Stimulated activated CD8-positive, alpha-beta memory T cell treated with anti-CD3 and anti-CD28 coated beads, Interleukin-4, amount 100 ng/mL, for 1 hour (primary cell): ENCODE measurements at places on chromosomes 3 and 15.
A peak's percentile ranks its signal among the peaks of the same experiment; 100 is the strongest.

DNA sequence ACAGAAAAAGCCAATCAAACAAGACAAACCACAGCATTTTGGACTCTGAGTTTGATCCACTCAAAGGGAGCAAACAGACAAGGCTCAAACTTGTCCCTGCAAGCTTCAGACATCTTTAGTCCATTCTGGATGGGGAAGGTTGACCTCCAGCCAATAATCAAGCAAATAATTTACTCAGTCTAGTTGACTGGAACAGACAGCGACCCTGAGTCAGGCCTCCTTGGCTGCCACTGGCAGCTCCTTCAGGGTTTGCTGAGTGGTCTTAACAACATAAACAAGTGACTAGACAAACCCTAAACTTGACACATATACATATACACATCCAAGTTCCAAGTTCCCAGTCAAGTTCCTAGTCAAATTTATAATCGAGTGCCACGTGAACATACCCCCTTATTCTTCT lies 313.9 kb downstream of the POLQ start:
- no peak for DNase-seq

DNA sequence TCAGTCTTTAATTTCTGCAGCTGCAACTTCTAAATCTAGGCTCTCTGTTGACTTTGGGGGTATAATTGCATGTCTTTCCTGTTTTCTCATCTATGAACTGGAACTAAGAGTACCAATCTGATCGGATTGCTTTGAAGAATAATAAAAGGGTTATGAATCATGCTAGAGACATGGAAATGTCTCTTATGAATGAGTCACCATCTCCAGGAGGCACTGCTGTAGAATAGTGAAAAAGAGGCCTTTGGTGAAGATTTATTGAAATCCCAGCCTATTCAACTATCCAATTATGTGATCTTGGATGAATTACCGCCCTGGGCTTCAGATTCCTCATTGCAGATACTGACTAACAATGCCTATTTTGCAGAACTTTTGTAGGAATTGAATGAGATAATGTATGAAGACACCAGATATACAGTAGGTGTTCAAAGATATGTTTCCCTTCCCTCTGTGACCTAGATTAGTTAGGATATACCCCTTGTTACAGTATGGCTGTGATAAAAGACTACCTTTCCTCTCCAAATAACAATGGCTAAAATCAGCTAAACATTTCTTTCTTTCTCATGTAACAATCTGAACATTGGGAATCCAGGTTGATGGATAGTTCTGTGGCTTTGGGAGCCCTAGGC lies 11.5 kb upstream of the CMTM8 start:
- DNase-seq = no peak

DNA sequence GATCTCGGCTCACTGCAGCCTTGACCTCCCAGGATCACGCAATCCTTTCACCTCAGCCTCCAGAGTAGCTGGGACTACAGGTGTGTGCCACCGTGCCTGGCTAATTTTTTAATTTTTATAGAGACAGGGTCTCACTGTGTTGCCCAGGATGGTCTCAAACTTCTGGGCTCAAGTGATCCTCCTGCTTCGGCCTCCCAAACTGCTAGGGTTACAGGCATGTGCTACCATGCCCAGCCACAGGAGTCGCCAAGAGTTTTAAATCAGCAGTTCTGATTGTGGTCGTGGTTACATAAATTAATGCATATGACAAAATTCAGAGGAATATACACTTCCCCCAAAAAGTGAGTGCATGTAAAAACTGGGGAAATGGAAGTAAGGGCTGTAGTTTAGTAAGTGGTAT lies 32.9 kb downstream of the MEGF11 start:
- DNase-seq = no peak

GRCh38 chr3:42501681-42502428 lies 588 bp upstream of the VIPR1 start:
- DNase-seq = peak; percentile 24

GRCh38 chr15:38748710-38749109 lies 184.1 kb upstream of the RASGRP1 start:
- no peak for DNase-seq

- DNase-seq = no peak
Observed at GRCh38 chr3:184710870-184711492, 883 bp downstream of the MAGEF1 start.

GRCh38 chr3:119810018-119810435 lies 28.1 kb downstream of the NR1I2 start:
- peak; percentile 15 for DNase-seq
